Globus pallidus (tissue), 1 donor: ENCODE measurements at places on chromosomes 4 and X.
A peak's percentile ranks its signal among the peaks of the same experiment; 100 is the strongest.

DNA sequence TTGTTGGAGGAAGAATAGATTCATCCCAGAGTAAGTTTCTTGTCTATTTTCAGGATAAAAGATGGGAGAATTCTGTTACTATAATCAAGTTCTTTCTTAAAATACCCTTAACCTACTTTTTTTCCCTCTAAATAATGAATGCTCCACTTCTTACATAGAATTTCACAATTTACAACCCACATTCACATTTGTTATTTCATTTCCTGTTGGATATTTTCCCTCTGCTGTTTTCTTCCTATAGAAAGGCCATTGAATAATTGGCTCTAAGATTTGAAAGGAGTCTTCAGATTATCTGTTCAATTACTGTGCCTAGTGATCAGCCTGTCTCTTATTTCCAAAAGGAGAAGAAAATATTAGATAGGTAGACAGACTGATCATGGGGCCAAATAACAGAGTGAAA lies 79.7 kb downstream of the CPE start:
- DNase-seq, result no peak

GRCh38 chr4:4864940-4865704 lies 5.7 kb downstream of the MSX1 start:
- no peak for DNase-seq

- DNase-seq, result no peak
Observed at GRCh38 chrX:330726-331150, 12.1 kb upstream of the GTPBP6 start.

- DNase-seq, result no peak
Observed at GRCh38 chr4:4574052-4574451, 32.2 kb upstream of the STX18 start.

GRCh38 chr4:105145903-105146275 lies 787 bp upstream of the TET2 start:
- peak; percentile 51 for DNase-seq

GRCh38 chr4:121656269-121656641 lies 40.5 kb downstream of the ANXA5 start:
- DNase-seq, result peak; percentile 31

DNA sequence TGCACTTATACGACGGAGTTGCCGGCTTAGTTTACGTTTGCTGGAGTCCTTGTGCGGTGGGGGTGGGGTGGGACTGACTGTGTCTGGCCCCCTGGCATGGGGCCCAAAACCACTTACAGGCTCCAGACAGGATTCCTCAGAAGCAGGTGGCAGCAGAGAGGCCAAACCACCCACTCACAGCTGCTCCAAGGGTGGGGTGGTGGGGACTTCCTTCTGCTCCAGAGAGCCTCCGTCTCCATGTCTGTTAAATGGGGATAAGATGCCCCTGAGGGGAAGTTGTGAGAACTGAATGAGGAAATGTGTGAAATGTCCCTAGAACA lies 36.7 kb downstream of the PSAPL1 start:
- DNase-seq, result no peak

GRCh38 chr4:86924811-86925210 lies 10.0 kb upstream of the AFF1 start:
- no peak for DNase-seq

DNA sequence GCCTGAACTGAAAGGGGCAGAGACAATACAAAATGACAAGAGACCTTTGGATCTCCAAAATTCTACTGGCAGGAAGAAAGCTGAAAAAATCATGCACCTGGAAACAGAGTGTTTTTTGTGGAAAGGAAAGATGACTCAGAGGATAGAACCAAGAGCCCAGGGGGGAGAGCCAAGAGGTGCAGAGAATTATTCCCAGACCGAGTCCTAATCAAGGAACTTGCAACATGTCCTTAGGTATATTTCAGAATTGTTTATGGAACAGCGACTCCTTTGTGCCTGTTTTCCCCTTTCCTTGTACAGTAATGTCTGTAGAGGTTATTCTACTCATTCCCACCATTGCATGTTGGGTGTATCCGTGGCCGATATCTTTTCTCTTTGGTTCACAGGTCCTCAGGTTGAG lies 71.7 kb downstream of the YIPF6 start:
- DNase-seq, result no peak

DNA sequence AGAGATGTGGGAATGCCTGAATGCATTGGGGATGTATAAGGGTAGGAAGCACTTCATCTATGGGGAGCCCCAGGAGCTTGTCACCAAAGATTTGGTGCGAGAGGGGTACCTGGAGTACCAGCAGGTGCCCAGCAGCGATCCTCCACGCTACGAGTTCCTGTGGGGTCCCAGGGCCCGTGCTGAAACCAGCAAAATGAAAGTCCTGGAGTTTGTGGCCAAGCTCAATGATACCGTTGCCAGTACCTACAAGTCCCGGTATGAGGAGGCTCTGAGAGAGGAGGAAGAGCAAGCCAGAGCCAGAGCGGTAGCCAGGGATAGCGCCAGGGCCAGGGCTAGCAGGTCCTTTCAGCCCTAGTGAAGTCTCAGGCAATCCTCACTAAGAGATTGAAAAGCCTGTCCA lies 3.8 kb downstream of the MAGEB17 start:
- DNase-seq, result no peak

DNA sequence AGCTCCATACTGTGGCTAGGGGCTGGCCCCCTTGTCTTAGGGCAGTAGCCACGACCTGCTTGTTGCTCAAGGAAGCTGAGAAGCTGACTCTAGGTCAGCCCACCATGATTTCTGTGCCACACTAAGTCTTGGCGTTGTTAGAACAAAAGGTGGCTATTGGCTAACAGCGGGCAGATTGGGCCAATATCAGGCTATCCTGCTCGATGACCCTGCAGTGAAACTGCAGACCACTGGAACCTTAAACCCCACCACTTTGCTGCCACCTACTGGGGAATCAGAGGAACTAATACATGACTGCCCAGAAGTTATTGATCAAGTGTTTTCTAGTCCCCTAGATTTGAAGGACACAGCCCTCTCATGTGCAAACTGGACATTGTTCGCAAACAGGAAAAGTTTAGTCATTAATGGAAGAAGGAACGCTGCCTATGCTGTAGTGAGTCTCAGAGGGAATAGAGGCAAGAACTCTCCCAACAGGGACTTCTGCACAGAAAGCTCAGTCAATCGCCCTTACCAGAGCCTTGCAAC lies 17.0 kb upstream of the PAPSS1 start:
- peak; percentile 54 for DNase-seq

GRCh38 chr4:63218856-63219255 lies 1190.4 kb downstream of the TECRL start:
- DNase-seq, result no peak

GRCh38 chr4:187687697-187688096 lies 307.9 kb upstream of the ZFP42 start:
- DNase-seq, result no peak
